ENCODE measurements at places on chromosomes 16 and 17.

- no peak for DNase-seq
Observed at GRCh38 chr16:14454391-14454790, 175.7 kb downstream of the PARN start.

GRCh38 chr17:14330492-14330962 lies 29.6 kb downstream of the HS3ST3B1 start:
- DNase-seq: no peak

DNA sequence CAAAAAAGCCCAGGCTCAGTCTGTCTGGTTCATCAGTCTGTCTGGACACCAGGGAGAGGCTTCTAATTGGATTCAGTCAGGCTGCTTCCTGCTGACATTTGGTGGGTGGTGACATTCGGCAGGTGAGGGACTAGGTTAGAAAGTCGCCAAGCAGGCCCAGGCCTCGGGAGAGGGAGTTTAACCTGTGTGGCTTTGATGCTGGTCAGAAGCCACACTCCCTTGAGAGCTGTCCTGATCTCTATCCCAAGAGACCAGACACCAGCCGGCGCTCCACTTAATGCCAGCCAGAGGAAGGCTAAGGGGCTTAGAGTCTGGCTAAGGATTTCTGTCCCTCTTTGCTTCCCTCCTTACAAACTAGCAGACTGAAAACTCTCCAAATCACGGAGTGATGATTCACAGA lies 135.0 kb downstream of the GSG1L start:
- no peak for DNase-seq

DNA sequence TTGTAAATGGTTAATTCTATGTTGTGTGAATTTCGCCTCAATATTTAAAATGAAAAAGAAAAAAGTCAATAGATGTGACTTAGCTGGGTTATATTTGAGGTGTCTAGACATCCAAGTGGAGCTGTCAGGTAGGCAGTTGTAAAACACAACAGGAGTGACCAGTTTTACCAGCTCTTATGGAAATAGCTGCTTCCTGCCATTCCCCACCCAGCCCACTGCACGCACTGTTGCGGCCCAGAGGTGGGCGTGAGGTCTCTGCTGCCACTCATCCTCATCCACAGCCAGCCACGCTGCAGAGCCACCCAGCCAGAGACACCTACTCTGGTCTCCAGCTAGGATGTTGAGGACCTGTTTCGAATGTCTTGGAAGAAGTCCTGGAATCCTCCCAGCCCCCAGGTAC lies 3.4 kb upstream of the CARD14 start:
- no peak for DNase-seq

GRCh38 chr16:54241525-54241924 lies 45.1 kb downstream of the IRX3 start:
- no peak for DNase-seq

DNA sequence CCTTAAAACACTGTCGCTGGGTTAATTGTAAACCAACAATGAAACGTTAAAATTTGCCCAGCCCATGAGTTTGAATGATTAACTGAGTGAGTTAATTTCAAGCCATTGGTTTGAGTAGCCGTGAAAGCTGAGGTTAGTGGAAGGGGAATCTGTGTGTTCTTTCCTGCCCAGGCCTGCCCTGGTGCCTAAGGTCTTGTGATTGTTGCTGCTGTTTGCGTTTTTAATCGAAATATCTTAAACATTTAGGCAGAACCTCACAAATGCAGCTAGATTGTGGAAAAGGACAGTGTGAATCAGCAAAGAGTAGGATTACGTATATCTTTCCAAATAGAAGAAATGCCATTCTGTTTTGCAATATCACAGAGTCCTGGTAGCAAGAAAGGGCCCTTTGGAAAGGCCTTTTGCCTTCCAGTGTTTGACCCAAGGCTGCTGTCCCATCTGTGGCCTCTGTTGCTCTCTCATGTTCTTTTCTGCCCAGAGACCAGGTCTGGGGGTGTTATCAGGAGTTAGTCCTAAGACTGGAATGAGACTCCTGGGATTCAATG lies 113.8 kb downstream of the MSI2 start:
- no peak for DNase-seq

DNA sequence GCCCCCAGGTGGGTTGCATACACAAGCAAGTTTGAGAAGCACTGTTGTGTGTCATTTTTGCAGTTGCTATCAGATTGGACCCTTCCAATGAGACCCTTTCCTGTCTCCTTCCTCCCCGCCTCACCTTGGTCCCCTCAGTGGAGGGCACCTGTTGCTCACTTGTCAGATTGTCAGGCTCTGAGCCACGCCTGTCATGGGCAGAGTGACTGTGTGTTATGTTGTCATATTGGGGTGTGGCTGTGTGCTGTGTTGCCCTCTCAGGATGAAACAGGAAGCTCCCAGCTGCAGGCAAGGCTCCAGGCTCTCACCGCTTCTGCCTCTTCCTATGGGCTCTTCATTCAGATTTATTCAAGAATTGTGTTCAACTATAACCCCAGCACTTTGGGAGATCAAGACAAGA lies 302.9 kb downstream of the CPPED1 start:
- DNase-seq: no peak

GRCh38 chr17:39623356-39623950 lies 3.3 kb upstream of the PPP1R1B start:
- DNase-seq: peak; percentile 86

GRCh38 chr17:56096026-56096810 lies 57.1 kb upstream of the ANKFN1 start:
- DNase-seq: no peak

- no peak for DNase-seq
Observed at GRCh38 chr16:24102209-24102660, 153.9 kb upstream of the CACNG3 start.

DNA sequence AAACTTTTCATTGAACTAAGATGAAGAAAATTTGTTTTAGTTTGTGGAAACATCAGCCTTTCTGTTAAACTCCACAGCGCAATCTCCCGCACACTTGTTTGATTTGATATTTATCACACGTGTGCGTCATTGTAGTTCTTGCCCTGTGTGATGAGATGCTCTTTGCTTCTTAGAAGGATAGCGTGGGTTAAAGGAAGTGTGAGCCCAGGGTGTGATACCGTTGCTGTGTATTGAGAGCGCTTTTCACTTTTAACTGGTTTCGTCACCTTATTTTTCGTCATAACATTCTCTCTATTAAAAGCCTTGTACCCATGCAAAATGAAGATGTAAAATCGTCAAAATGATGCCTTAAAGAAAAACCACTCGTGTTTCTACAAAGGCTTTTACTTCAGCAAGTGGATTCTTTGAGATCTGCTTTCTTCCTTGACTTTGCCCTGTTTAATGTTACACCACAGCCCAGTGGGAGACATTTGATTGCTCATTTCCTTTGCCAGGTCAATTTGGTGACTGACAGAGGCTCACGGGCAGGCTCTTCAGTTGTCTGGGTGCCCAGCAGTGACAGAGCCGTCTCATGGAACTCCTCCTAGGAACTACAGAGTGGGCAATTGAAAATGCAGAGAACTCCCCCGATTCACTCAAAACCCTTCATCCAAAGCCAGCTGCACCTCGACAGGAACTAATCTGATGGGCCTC lies 61.1 kb downstream of the RPA1 start:
- DNase-seq: no peak

DNA sequence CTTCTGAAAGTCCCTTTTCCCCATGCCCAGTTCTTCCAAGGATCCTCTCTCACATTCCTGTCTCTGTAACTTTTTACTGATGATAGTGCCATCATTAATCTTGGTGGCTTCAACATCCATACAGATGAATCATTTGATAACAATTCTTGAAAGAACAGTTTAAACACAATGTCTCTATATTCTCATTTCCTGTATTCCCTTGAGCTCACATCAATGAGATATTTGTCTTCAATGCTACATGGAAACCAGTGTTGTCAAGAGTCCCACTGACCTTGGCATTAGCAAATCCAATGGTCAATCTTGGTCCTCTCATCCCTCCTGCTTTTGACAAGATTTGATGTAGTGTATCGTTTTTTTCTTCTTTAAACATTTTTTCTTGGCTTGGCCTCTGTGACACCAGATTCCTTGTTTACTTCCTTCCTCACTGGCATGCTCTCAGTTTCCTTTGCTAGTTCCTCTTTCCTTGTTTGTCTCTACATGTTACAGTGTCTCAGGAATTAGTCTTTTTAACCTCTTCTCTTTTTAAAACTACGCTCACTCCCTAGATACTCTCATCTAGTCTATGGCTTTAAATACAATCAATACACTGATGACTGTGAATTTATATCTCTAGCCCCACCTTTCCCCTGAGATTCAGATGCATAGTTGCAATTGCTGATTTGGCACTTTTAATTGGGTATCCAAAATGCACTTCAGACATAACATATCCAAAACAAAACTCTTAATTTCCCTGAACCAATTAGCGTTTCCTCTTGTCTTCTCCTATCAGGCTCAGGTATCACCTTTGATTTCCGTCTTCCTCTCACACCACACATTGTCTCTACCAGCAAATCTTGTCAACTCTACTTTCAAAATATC lies 134.0 kb downstream of the MYO1D start:
- no peak for DNase-seq

DNA sequence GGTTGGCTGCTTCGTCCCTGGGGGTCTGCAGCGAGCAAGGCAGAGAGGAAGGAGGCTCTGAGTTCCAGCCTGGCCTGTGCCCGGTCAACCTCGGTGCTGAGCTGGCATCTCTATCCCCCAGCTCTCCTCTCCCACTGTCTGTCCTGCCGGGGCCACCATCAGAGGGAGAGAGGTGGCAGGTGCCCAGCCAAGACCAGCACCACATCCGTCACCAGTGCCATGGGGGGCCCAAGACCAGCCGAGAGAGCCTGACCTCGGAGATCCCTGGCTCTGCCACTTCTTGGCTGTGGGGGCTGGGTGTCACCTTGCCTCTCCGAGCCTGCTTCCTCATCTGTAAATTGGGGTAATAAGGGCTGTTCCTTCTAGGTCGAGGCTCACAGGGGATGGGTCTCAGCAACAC lies 560 bp upstream of the P2RX1 start:
- no peak for DNase-seq

- no peak for DNase-seq
Observed at GRCh38 chr17:79075446-79075750, 774 bp downstream of the ENGASE start.

- no peak for DNase-seq
Observed at GRCh38 chr17:28646039-28646754, 1.2 kb upstream of the BLTP2 start.

DNA sequence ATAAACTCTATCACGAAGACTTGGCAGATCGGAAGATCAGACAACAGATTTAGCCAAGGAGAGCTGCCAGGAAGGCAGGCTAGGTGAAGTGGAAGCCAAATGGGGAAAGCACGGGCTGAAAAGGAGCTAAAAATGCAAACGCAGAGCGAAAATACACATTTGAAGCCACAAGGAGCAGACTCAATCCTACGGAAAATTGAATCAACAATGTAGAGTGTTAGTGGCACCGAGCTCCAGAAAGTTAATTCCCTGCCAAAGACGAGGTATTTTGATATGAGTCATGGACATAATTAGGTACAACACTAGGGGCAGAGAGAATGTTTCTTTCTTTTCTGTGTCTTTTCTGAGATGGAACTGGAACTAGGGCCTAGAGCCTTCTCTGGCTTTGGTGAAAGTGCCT lies 20.7 kb downstream of the GSG1L start:
- DNase-seq: no peak

GRCh38 chr17:1762901-1763898 lies 1.3 kb downstream of the SERPINF1 start:
- DNase-seq: no peak

- no peak for DNase-seq
Observed at GRCh38 chr17:46063241-46063640, 64.2 kb downstream of the STH start.

GRCh38 chr17:48307814-48308411 lies 122.1 kb downstream of the SKAP1 start:
- DNase-seq: no peak

GRCh38 chr17:43667506-43667905 lies 5.8 kb upstream of the MEOX1 start:
- DNase-seq: no peak

- DNase-seq: no peak
Observed at GRCh38 chr16:86288716-86289294, 221.5 kb upstream of the FOXF1 start.

DNA sequence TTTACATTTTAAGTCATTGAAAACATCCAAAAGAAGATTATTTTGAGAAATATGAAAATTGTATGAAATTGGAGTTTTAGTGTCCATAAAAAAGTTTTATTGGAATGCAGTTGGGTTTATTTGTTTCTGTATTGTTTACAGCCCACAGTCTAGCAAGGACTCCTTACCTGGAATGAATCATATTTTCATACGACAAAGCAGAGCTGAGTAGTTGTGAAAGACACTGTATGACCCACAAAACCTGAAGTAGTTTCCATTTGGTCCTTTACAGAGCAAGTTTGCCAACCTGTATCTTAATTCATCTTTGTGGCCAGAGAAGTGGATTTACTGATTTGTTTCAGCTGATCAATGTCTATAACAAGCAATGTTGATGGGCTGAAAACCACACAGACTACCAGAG lies 10.3 kb downstream of the CCL18 start:
- no peak for DNase-seq

- DNase-seq: no peak
Observed at GRCh38 chr17:79989106-79989835, 46.4 kb downstream of the TBC1D16 start.

DNA sequence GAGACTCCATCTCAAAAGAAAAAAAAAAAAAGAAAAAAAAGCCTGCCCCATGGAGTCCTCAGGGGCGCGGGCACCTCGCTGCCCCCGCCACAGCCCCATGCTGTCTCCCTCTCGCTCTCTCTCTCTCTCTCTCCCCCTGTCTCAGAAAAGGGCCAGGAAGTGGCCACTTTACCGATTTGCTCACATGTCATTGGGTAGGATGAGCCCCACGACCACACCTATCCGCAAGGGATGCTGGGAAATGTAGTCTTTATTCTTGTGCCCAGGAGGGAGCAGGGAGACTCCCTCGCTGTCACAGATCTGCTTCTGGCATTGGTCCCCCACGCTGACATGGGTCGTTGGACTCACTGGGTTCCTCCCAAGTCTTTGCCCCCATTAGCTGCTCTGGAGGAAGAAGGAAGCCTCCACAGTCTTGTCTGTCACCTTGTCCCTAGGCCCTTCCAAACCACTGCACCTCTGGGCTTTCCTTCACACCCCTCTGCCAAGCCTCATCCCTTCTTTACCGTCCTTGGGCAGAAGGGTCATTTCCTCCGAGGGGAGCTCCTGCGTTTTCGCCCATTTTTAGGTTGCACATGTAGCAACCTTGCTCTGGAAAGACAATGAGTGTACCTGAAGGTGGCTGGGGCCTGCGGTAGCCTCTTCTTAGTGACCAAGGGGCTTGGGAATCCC lies 6.9 kb upstream of the GJD3 start:
- no peak for DNase-seq

DNA sequence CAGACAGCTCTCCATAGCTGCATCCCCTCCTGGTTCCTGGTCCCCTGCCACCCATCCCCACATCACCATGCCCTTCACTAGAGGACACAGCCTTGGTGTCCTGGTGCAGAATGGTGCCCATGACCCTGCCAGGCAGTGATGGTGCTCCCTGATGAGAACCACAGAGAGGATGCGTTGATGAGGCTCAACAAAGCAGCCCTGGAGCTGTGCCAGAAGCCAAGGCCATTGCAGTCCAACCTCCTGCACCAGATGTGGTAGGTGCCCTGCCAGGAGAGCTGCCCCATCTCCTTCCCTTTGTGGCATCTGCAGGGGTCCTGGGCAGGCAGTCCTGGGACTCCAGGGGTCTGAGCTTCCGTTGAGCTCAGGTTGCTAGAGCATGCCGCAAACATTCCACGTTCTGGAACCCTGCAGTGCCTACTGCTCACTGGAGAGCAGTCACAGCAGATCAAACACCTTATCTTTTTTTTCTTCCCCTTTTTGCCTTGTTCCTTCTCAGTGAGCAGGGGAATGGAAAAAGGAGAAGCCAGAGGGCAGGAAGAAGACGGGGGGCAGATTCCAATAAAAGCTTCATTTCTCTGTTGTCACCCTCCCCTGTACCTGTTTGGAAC lies 5.3 kb upstream of the EPN3 start:
- no peak for DNase-seq
